ENCODE measurements at places on chromosomes 13 and 19.

DNA sequence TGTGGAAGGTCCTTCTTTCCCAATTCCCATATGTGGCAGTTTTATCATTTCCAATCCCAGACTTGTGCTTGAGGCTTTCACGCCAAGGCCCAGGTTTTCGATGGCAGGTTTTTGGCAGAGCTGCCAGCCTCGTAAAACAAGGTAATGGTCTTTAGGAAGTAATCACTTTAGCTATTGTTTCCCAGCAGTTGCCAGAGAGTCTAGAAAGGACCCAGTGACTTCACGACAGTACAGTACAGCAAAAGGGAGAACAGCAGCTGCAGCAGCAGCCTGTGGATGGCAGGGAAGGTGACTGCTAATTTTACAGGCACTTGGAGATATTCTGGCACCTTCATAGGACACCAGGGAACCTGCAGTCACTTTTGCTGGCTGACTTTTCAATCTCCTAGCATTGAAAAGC, 291.6 kb upstream of the MAB21L1 start:
- no peak for DNase-seq

GRCh38 chr19:1491849-1492170, 829 bp downstream of the REEP6 start:
- no peak for DNase-seq

- no peak for DNase-seq
Observed at GRCh38 chr19:30784850-30785457, 412.8 kb downstream of the ZNF536 start.

- no peak for DNase-seq
Observed at GRCh38 chr19:29571181-29571580, 34.9 kb upstream of the POP4 start.

DNA sequence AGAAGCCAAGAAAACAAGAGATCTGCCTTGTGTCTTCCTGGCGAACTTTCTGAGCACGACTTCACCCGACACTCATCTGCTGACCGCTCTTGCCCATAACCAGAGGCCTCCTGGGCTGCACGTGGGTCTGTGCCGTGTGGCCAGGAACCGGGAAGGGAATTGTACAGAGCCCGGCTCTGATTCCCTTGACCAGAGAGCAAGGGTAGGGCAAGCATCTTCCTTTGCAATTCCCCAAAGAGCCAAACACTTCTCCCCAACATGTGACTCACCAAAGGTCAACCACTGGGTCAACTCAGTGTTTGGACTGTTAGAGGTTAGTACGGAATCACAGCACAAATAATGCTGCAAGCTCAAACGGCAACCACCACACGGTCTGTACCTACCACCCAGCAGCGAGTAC, 48.9 kb downstream of the KLF2 start:
- DNase-seq = no peak

DNA sequence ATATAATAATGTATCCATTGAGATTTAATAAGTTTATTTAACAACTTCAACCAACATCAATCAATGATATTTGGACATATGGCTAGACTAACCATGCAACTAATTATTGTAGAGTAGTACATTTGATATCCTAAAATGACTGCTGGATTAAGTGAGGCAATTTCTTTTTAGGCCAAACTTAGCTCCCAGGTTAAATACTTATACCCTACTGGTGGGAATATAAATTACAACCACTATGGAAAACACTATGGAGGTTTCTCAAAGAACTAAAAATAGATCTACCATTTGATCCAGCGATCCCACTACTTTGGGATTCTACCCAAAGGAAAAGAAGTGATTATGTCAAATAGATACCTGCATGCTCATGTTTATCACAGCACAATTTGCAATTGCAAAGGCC, 345.8 kb downstream of the RBM26 start:
- DNase-seq = no peak

GRCh38 chr13:26987486-26988013, 184.1 kb downstream of the USP12 start:
- DNase-seq = no peak

- no peak for DNase-seq
Observed at GRCh38 chr19:5268801-5269200, 71.8 kb downstream of the PTPRS start.

DNA sequence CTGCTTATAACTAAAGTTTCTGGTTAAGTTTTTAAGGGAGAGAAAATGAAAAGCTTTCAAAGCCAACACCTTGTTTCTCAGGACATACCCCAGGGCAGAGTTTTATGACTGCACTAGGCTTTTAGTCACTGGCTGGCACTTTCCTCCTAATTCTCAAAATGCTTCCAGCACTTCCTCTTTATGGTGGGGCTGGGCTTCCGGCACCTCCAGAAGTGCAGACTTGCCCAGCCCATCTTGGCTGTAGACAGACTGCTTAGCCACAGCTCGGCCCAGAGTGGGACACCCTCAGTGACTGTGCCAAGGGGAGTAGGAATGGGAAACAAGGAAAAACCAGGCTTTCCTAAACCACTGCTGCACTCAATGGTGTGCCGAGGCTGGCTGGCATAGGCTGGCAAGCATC, 23.2 kb upstream of the GTF3A start:
- DNase-seq = no peak

GRCh38 chr13:110560601-110561343, 750 bp downstream of the RAB20 start:
- no peak for DNase-seq

DNA sequence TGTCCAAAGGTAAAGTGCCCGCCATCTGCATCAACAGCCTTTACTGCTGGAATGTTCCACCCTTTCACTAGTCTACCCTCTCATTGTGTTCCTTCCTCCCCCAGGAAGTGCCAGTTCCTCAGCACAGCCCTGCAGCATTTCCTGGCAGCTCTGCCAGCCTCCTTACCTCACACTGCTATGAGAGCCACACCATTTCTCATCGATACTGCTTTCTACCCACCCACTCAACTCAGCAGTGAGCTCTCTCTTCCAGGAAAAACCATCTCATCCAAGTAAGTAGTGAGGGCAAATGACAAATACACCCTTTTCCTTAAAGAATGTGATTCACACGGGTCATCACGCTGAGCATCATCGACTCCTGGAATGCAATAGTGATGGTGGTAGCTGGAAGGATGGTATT, 19.8 kb downstream of the UQCRFS1 start:
- no peak for DNase-seq

DNA sequence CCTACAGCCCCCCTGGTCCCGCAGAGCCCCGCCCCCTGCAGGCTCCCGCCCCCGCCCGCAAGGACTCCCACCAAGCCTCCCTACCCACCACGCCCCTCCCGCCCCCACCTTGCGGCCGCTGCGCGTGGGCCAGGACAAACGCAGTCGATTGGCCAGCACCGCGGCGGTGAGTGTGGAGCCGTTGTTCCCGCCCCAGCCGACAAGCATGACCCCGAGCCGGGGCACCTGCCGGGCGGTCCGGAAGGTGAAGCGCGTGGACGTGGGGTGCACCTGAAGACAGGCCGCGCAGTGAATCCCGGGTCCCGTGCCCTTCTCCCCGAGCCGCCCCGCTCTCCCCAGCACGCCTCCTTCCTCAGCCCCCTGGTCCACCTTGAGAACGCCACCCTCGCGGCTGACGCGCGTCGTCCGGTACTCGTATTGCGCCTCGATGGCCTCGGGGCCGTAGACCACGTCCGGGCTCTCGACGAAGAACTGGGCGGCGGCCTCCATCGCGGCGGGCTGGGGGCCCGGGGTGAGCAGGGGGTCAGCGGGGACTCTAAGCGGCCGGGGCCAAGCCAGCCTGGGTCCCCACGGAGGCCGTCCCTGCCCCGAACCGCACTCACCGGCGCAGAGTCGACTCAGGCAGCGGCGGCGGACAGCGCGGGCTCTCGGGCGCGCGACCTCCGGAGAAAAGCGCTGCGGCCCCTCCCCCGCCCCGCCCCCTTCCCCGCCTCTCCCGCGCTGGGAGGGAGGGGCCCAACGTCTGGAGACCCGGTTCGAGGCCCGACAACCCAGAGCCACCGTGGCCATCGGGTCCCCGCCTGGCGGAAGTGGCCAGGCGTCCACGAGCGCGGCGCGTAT, at the start of gene ISYNA1:
TSS of gene ISYNA1 (minus strand) at position 643 of the 840 bp plus-strand sequence. CDS start at position 489, 154 bp downstream.
- DNase-seq = peak; percentile 62

DNA sequence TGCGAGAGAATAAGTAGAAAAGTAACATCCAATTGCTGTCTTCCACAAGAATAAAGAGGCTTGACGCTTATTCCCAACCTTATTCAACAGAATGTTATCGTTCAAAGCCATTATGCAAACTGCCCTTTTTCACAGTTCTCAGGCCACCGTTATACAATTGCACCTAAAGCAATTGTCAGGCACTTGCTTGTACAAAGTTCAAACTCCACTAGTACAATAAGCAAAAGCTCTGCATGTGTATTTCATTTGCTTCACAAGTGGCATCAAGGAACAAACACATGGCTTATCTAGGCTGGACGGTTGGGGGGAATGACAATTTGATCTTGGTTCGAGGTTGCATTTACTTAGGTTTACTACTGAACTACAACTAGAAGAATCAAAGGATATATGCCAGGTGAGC, 815.6 kb downstream of the EFNB2 start:
- DNase-seq = no peak

DNA sequence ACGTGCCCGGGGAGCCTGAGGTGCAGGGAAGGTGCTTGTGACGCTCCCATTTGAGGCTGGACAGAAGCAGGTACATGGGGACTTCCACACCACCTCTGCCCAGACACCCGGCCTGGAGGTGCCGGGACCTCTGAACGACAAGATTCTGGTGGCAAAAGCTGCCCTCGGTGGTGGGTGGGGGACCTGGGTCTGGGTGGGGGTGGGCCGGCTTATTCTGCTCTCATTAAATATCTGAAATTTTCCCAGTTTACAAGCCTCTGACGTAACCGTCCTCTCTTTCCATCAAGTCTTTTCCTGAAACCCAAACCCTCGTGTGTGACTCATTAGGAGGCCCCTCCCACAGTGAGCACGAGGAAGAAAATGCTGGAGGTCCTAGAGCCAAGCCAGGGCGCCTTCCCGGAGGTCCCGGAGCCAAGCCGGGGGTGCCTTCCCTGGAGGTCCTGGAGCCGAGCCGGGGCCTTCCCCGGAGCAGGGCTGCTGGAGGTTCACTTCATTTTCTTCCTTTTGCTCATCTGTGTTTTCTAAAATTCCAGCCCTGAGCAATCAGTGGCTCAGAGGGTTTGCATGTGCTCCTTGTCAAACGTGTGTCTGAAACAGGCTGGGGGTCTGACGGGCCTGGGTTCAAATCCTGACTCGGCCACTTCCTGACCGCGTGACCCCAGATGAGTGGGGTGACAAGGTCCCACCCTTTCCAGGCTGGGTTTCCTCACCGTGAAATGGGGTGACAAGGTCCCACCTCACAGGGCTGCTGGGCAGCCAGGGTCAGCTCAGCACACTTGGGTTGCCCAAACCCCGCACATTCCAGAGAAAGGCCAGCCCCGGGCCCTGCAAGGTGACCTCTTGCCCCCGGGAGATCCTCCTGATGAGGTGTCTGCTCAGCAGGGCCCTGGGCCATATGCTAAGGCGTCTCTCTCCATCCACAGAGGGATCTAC, 10.0 kb downstream of the CFD start:
- no peak for DNase-seq

DNA sequence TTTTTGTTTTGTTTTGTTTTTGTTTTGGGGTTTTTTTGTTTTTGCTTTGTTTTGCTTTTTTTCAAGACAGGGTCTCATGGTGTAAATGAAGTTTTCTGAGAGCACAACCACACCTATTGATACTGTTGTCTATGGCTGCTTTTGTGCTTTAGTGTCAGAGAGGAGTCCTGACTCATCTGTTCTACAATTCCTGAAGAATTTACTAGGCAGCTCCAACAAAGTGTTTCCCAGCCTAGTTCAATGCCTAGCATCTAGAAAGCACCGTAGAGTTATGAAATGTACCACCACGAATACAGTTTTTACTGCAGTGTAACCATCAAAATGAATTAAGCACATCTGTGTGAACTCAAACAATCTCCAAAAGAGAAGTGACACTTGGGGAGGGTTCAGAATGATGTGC, 21.2 kb downstream of the SAFB start:
- DNase-seq = no peak

DNA sequence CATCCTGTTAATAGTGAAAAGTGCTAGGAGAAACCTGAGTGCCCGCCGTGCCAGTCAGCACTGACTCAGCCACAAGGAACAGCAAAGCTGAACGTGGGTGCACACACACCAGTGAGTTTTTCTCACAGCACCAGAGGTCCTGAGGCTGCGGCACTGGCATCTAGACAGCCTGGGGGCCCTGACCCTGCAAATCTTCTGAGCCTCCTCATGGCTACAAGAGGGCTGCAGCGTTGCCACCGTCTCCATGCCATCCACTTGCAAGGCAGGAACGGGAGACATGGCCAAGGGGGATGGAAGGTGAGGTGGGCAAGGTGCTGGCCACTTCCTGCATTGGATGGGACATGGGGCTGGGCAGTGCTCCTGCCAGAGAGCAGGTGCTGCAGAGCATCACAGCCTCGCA, 211.2 kb upstream of the SOX1 start:
- DNase-seq = no peak

DNA sequence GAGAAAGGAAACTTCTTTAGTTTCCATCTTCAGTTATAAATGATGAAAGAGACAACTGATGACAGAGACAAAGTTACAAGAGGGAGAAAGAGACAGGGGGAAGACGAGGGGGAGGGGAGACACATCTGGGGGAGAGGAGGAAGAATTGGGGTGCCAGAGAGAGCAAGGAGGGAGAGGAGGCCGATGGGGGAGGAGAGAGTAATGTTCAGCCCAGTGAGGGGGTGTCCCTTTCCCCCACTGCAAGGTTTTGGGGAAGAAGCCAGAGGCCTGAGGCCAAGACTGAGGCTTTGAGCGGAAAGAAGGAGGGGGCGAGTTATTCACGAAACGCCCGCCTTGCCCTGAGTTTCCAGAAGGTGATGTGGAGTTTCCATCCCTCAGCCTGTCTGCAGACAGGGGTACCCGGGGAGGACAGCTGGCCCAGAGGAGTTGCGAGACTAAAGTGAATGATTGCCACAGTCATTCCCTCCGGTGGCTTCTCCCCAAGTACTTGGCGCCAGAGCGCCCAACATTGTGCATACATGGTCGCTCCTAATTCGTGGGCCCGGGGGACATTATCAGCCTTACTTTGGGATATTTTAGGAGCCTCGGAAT, 558 bp upstream of the PPAN start:
- DNase-seq = peak; percentile 85

- DNase-seq = no peak
Observed at GRCh38 chr19:43445426-43445825, 20.0 kb downstream of the LYPD3 start.

All from stimulated activated CD8-positive, alpha-beta memory T cell treated with anti-CD3 and anti-CD28 coated beads, Interleukin-15, amount 100 ng/mL, for 4 hours (primary cell).